Fibroblast of lung (primary cell): ENCODE measurements at places on chromosomes 12 and 14.

DNA sequence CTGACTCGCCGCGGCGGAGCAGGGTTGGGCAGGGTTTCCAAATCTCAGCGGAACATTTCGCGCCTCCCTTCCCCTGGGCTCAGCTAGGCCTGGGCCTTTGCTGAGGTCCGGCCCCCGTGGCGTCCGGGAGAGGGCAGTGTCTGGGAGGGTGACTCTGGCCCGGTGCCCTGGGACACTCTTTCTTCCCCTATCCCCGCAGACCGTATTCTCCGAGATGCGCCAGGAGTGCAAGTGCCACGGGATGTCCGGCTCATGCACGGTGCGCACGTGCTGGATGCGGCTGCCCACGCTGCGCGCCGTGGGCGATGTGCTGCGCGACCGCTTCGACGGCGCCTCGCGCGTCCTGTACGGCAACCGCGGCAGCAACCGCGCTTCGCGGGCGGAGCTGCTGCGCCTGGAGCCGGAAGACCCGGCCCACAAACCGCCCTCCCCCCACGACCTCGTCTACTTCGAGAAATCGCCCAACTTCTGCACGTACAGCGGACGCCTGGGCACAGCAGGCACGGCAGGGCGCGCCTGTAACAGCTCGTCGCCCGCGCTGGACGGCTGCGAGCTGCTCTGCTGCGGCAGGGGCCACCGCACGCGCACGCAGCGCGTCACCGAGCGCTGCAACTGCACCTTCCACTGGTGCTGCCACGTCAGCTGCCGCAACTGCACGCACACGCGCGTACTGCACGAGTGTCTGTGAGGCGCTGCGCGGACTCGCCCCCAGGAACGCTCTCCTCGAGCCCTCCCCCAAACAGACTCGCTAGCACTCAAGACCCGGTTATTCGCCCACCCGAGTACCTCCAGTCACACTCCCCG is 3.0 kb downstream of the WNT1 start:
- peaks cover 2% of the 10 kb centered on the region for H3K4me1 ChIP-seq
- no peak overlapping the region for H3K4me3 ChIP-seq
- H3K36me3 ChIP-seq, result no peaks in the 10 kb centered on the region
- no peak overlapping the region for H3K27ac ChIP-seq
- H3K27me3 ChIP-seq, result peaks cover 82% of the 10 kb centered on the region
- no peak for DNase-seq

DNA sequence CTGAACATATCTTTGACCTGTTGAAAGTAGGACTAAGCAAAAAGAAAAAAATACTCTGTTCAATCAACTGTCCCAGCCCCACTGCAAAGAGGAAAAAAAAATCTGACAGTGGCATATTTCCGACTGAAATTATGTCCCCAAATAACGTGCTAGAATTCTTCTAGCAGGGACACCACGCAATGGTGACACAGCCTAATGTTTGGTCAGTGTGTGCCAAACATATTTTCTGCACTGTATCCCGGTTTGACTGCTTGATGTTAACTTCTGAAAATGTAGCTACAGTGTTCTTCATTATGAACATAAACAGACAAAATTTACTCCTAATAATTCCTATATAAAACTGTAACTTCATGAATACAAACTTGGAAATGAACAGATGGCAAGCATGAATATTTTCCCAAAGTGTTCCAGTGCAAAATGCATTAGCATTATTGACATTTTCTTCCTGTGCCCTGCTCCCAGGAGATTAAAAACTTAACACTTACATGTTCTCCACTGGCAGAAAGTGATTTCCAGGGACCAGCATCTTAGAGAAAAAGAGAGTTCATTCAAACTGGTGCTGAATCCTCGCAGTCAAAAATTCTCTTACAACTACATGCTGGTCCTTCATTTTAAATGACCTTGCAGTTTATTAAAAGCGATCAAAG is 72.4 kb upstream of the SYT1 start:
- no peak for DNase-seq
- H3K27me3 ChIP-seq, result no peaks in the 10 kb centered on the region
- no peaks in the 10 kb centered on the region for H3K4me1 ChIP-seq
- no peak overlapping the region for H3K27ac ChIP-seq

GRCh38 chr12:94140556-94140955 is 7.8 kb upstream of the PLXNC1 start:
- peaks cover 21% of the 10 kb centered on the region for H3K27me3 ChIP-seq
- no peak overlapping the region for H3K4me3 ChIP-seq
- H3K36me3 ChIP-seq, result no peaks in the 10 kb centered on the region
- no peak for DNase-seq

- H3K4me1 ChIP-seq, result no peaks in the 10 kb centered on the region
- H3K27ac ChIP-seq, result no peak overlapping the region
- no peaks in the 10 kb centered on the region for H3K27me3 ChIP-seq
Measured at GRCh38 chr14:55373784-55374705, 37.6 kb downstream of the ATG14 start.

GRCh38 chr14:34023824-34024767 is 73.2 kb upstream of the EGLN3 start:
- DNase-seq, result no peak
- H3K27me3 ChIP-seq, result no peaks in the 10 kb centered on the region
- no peak overlapping the region for H3K27ac ChIP-seq
- no peaks in the 10 kb centered on the region for H3K36me3 ChIP-seq

DNA sequence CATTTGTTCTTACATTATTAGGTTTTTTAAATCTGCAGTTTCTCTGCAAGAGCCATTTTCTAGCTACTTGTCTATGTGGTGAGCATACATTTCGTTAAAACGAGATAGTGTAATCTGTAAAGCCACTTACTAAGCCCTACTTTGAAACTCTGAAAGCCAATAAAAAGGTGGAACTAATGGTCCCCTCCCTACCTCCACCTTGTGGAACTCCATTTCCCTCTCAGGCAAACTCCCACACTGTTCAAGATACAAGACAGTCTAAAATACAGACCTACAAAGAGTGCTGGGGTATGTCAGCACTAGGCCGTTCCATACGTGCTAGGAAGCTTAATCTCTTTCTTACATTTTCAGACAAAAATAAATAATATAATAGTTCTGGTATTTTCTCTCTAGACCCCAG is 74.1 kb downstream of the DUSP6 start:
- H3K4me3 ChIP-seq, result no peak overlapping the region
- H3K4me1 ChIP-seq, result peaks cover 5% of the 10 kb centered on the region
- DNase-seq, result no peak
- H3K27me3 ChIP-seq, result no peaks in the 10 kb centered on the region
- no peak overlapping the region for H3K27ac ChIP-seq

- peaks cover 12% of the 10 kb centered on the region for H3K4me1 ChIP-seq
- no peaks in the 10 kb centered on the region for H3K36me3 ChIP-seq
- no peaks in the 10 kb centered on the region for H3K27me3 ChIP-seq
Measured at GRCh38 chr14:60094306-60094897, 2.7 kb downstream of the PCNX4 start.

- H3K27me3 ChIP-seq, result no peaks in the 10 kb centered on the region
- peak; percentile 51 for DNase-seq
- peak overlapping the region; percentile 90 for H3K4me3 ChIP-seq
Measured at GRCh38 chr12:124915239-124916236, 1.1 kb upstream of the UBC start.

- no peaks in the 10 kb centered on the region for H3K4me1 ChIP-seq
- DNase-seq, result no peak
- H3K4me3 ChIP-seq, result no peak overlapping the region
Measured at GRCh38 chr12:449203-449602, 10.5 kb upstream of the B4GALNT3 start.

GRCh38 chr14:58954901-58955861 is 233.3 kb upstream of the DAAM1 start:
- H3K4me3 ChIP-seq, result no peak overlapping the region
- H3K27ac ChIP-seq, result no peak overlapping the region
- no peaks in the 10 kb centered on the region for H3K4me1 ChIP-seq
- H3K36me3 ChIP-seq, result no peaks in the 10 kb centered on the region
- DNase-seq, result peak; percentile 80

- H3K27ac ChIP-seq, result no peak overlapping the region
- H3K36me3 ChIP-seq, result no peaks in the 10 kb centered on the region
- no peak overlapping the region for H3K4me3 ChIP-seq
- no peaks in the 10 kb centered on the region for H3K4me1 ChIP-seq
Measured at GRCh38 chr12:106226884-106227640, 20.8 kb downstream of the CKAP4 start.
